CD4-positive, alpha-beta T cell treated with Interleukin-6 at 100 ng/mL for 8 hours (primary cell): ENCODE measurements at places on chromosomes 7 and 10.
A peak's percentile ranks its signal among the peaks of the same experiment; 100 is the strongest.

DNA sequence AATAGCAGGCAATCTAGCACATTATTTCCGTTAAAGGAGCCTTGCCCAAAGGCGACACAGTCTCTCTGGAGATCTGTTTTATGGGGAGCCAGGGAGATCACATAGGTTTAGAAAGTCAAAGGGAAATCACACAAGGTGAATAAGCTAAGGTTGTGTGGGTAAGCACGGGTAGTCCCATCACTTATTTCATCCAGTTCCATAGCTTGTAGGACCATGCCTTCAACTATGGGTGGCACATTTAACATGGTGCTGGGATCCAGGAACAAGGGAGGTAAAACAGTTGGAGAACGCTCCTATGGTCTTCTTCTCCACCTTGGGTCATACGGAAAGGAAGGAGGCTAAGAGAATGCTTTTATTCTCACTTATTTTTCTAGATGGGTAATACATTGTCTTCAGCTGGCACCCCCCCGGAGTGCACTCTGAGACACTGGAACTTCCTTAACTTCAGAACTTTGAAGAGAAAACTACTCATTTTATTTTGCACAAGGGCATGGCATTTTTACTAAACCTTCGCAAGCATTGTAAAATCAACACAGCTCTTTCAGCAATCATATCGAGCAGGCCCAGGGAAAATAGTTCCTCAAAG, 435.4 kb downstream of the KIF20B start:
- no peak for DNase-seq

- no peak for DNase-seq
Measured at GRCh38 chr10:22701132-22701826, 13.1 kb downstream of the PIP4K2A start.

DNA sequence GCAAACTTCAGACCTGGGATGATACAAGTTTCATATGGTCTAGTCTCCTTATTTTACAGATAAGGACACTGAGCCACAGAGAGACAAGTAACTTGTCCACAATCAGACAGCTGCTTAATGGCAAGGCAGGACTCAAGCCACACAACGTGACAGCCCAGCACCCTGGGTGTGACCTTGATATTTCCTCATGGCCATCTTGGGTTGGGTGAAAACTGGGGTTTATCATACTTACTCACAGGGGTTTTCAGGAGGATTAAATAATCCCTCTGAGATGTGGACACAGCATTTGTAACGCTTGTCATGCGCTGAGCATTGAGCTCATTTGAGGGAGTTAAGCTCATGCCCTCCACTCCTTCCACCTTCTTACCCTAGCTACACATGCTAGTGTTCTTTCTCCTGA, 58.0 kb downstream of the ABLIM1 start:
- no peak for DNase-seq

DNA sequence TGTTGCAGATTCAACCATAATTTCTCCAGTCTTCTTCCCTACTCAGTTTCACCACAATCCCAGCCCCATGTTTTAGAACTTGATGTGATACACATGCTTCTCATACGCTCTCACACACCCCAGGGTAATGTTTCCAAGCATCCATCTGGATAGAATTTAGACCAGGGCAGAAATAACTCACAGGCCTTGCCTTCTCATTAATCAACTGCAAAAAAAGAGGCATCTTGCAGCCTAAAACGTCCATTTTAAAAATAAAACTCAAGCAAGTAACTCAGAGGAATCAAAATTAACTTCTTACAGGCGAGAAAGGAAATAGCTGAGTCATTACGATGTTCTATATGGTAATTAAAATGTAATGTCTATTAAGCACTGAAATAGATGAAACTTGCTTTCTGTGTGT, 127.2 kb upstream of the RSU1 start:
- no peak for DNase-seq

- no peak for DNase-seq
Measured at GRCh38 chr7:100247152-100247757, 27.5 kb downstream of the PVRIG start.

- no peak for DNase-seq
Measured at GRCh38 chr10:14837003-14837756, 657 bp downstream of the CDNF start.

DNA sequence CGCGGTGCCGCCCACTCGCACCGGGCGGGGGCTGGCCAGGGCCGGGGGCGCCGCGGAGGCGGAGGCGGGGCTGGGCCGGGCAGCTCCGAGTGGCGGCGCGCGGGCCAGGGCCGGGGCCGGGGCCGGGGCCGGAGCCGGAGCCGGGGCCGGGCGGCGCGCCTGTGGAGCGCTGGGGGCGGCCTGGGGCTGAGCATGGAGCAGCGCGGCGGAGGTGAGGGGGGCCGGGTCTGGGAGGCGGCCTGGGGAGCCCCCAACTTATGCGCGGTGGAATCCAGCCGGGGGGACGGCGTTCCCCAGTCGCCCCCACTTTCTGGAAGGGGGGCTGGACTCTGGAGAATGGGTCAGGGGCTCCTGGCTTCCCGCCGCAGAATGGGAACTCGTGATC, at the start of gene LZTS2:
LZTS2 (plus strand) TSS at position 67 of the 385 bp plus-strand sequence. CDS start 2,731 bp downstream, outside the sequence.
- no peak for DNase-seq

GRCh38 chr10:30493609-30494530, 59.9 kb downstream of the MAP3K8 start:
- no peak for DNase-seq

GRCh38 chr10:79052291-79053080, 16.3 kb upstream of the ZMIZ1 start:
- peak; percentile 39 for DNase-seq

- no peak for DNase-seq
Measured at GRCh38 chr10:89278034-89278535, 23.8 kb upstream of the IFIT2 start.

- DNase-seq = no peak
Measured at GRCh38 chr10:16314259-16314658, 122.6 kb upstream of the PTER start.

DNA sequence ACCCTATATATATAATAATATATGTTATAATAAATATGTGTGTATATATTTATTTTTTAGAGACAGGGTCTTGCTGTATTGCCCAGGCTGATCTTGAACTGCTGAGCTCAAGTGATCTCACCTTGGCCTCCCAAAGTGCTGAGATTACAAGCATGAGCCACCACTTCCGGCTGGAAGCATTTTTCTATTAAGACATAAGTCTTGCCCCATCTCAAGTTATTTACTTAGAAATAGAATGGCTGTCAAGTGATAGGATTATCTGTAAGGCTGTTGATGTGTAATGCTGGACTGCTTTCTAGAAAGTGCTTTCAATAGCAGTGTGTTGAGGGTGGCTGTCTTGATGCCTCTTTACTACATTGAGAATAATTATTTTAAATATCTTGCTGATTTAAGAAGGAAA, 65.2 kb downstream of the ZMYND11 start:
- no peak for DNase-seq

DNA sequence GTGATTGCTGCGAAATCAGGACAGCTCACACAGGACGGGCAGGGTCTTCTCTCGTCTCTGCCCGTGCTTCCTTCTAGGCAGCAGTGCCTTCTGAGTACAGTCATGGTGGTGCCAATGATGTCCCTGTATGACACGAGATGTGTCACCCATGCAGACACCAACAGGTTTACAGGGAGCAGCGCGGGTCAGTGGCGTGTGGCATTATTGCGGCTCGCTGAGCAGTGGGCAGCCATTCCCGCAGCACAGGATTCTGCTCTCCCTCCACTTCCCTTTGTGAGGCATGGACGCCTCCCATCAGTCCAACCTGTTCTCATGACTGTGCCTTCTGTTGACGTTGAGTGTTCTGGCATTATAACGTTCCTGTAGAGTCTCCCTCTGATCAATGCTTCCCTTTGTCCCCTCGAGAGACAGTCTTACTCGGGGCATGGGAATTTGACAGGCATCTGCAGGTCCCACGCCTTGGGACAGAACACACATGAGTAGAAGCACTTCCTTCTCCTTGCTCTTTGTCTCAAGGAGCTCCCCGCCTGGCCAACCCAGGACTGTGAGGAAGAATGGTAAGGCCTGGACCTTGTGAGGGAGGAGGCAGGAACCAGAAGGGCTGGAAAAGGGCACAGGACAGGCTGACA, 219.5 kb downstream of the PAXIP1 start:
- DNase-seq = no peak

DNA sequence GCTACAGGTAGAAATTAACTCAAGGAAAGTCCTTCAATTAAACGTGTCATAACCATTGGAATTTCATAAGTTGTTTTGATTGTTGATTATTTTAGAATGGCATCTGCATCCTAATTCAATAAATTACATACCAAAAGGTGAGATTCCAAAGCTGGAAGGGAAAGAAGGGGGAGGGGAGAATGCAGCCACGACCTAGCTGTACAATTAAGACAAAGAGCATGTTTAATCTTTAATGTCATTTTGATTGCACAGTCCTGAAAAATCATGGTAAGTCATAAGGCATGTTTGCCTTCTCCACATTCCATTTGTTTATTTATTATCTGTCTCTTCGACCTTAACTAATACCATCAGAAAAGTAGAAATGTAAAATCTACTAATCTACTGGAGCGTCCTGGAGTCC, 358.1 kb downstream of the FRMD4A start:
- DNase-seq = no peak

GRCh38 chr10:24262929-24263590, 54.1 kb downstream of the KIAA1217 start:
- DNase-seq = no peak

DNA sequence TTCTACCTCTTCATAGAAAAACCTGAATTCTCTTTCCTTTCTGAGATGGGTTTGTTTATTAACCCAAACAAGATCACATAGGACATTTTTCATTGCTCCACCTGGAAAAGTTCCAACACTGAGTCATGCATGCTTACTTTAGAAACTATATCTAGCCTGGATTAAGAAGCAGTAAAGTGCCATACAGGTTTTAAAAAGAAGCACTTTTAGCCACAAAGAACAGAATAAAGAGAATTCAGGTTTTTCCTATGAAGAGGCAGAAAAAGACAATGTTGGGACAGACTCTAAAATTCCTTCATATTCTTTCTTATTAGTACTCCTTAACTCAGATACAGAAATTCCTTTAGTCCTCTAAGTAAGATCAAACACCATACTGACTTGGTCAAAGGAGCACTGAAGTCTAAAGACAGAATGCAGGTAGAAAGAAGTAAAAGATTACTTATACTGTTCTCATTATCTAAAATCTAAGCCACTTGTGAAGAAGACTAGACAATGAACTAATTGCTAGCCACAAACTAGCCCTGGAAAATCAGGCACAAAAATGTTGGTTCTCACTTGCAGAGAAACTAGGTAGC, 241.3 kb downstream of the ANK3 start:
- DNase-seq = no peak
